NCI-H1092 (cell line): ENCODE measurements at places on chromosomes 7 and 10.
A peak's percentile ranks its signal among the peaks of the same experiment; 100 is the strongest.

DNA sequence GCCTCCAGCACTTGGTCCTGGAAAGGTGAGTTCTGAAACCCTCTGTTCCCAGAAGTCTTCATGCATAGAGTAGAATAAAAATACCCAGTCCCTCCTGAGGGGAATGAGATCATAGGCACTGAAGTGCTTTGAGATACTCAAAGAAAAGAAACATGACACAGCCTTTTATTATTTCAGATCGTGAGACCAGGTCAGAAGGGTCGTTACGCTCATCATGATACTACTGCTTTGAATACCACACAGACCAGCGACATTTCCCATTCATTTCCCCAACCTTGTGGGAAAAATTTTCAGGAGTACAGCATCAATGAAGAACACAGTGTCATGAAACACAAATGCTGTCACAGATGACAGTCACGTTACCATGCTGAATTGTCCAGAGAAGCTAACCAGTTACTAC lies 15.0 kb downstream of the CLRN3 start:
- no peak for DNase-seq

DNA sequence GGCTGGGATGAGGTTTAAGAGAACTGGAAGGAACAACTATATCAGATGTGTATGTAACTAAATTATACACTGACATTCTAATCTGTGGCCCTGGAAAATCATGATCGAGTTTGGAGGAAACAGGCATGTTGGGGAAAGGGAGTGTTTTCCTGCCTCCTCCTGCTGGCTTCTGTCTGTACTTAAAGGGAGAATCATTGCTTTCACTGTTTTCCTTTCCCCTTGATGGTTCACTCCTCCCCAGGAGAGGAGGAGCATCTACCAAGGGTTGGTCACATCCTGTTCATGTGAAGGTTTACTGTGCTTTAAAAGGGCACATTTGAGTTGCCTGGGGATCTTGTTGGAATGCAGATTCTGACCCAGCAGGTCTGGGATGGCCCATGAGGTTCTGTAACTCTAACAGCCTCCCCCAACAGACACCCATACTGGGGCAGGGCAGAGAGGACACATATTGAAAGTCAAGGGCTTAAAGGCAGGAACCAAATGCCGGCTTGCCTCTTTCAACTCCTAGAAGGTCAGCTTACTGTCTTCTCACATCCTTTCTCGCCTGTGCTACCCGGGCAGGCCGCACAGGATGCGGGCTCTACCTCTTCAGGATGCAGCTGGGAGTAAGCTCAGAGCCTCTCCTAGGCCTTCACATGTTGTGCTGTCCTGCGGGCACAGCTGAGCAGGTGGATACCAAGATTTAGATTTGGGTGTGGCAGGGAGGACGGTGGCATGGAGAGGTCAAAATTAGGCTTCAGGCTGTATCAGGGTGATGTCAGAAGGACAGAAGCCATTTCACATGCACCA lies 694.8 kb downstream of the KCNMA1 start:
- DNase-seq = no peak

DNA sequence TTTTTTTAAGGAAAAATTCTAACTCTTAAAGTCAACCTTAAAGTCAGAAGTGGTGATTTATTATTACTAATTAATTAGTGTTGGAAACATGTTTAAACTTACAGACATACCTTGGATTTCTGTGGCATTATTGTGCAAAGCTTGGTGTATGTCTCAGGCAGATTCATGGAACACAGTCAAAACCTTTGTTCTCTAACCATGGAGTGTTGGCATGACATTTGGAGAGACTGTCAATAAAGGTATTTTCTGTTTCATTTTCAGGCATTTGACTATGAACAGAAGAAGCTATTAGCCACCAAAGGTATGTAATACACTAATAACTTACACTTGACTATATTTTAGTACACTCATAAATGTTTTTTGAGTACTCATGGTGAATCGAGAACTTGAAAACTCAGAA lies 293.7 kb downstream of the BICC1 start:
- no peak for DNase-seq

DNA sequence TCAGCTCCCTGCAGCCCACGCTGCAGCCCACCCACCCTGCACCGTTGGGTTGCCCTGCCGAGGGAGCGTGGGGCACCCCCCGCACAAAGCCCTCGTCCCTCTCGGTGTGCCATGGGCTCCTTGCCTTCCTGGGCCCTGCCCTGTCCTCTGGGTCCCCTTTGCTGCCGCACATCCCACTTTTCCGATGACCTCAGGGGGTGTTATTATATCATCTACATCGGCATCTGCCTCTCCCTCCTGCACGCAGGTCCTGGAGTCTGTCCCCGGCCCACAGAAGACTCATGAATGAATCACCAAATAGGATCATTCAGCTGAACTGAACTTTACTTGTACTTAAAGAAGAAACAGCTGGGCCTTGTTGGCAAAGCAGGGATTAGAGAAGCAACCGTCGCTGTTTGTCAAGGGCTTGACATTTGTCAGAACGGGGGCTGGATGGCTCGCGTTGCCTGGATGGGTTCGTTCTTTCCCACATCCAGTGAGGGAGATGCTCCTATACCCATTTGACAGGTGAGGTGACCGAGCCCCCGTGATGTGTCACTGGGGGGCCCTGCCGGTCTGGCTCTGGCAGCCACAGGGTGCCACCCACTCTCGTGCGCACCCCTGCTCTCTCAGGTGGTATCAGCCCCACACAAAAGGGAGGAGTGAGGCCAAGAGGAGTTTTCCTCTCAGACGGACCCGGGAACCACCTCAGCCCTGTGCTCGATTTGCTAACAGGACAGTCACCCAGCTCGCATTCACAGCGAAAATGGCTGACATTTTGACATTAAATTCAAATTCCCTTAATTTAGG lies 58.6 kb upstream of the EBF3 start:
- no peak for DNase-seq

DNA sequence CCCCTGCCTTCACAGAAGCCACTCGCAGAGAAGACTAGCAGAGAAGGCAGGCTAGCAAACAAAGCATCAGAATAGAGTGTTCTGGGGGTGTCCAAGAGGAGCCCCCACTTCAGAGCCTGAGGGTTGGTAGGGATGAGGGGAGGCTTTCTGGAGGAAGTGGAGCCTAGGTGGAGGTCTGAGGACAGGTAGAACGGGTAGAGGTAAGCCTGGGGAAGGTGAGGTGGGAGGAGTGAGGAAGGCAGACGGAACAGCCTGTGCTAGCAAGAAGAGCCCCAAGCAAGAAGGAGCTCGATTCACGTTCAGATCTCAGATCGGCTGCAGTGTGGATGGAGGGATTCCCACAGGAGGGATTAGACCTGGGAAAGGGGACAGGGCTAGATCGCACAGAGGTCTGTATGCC lies 66.0 kb upstream of the DUSP5 start:
- DNase-seq = no peak

- no peak for DNase-seq
Observed at GRCh38 chr7:21656081-21656480, 113.2 kb downstream of the DNAH11 start.

DNA sequence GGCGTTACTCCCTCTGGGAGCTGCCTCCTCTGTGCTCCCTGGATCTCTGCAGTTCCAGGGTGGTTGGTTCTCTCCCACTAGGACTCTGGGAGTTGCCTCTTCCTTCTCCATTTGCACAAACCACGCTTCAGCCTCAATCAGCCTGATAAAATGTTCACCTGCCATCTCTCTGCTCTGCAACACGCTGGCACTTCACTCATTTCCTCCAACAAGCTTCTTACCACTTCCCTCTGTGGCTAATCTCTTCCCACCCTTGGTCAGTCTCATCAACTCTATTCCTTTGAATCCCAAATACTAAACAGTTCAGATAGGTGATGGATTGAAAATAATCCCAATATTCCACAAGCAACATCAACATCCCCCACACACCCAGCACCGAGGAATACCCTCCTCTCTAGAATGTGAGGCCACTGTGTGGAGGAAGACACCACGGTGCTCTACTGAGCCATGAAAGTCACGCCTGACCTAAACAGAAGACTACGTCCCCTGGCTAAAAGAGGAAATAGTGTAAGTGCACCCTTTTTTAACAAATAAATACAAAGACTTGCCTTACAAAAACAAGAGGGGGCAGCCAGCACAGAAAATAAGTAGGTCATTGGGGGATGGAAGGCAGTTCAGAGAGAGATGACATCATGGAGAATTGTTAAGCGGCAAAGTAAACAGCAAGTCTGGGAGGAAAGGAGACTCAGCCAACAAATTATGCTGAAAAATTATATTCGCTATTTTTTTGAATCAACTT lies 1.9 kb upstream of the FAM170B start:
- DNase-seq = no peak

GRCh38 chr10:112778579-112778978 lies 171.5 kb upstream of the TCF7L2 start:
- no peak for DNase-seq

- DNase-seq = no peak
Observed at GRCh38 chr7:78769481-78770101, 683.9 kb downstream of the MAGI2 start.

GRCh38 chr7:158029509-158029908 lies 558.1 kb downstream of the PTPRN2 start:
- no peak for DNase-seq

- no peak for DNase-seq
Observed at GRCh38 chr7:112782498-112782897, 7.7 kb downstream of the TMEM168 start.

GRCh38 chr10:78173360-78174015 lies 139.8 kb downstream of the RPS24 start:
- no peak for DNase-seq

DNA sequence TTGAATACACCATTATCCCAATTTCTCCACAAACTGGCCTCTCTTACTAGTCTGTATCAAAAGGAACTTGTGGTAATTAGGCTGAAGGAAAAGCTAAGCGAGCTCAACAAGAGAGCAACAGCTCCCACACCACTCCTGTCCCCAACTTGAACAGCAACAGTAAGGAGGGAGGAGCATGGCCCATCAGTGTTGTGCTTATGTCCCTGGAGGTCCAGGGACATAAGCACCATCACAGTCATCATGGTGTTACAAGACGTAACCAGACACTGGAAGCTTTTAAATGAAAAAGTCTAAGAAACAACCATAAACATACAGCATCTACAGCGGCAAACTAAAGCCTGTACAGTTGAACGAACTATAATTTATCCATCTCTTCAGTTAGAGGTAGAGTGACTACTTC lies 989 bp downstream of the ERLIN1 start:
- DNase-seq = no peak

GRCh38 chr10:3774814-3775695 lies 10.0 kb downstream of the KLF6 start:
- no peak for DNase-seq

GRCh38 chr10:18829259-18829658 lies 170.0 kb downstream of the ARL5B start:
- no peak for DNase-seq

DNA sequence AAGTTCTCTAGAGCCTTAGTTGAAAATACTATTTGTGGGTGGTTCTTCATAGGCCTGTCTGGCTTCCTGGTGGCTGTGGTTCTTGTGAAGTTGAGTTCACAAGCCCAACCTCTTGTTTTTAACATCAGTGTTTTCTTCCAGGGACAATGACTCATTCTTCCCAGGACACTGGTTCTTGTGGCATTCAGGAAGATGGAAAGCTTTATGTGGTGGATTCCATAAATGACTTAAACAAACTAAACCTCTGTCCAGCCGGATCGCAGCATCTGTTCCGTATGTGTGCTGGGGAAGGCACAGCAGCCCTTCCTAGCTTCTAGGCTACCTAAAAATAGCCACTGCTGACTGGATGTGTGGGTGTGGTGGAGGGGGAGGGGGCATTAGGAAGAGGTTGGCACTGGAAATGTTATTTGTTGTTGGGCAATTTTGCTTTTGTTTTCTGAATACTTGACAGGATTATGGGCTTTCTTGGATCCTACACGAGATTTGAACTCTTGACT lies 3.9 kb downstream of the LSMEM1 start:
- no peak for DNase-seq

- DNase-seq = no peak
Observed at GRCh38 chr7:45680776-45681175, 106.6 kb downstream of the ADCY1 start.

GRCh38 chr7:122887198-122887597 lies 938 bp upstream of the CADPS2 start:
- DNase-seq = peak; percentile 77

- DNase-seq = no peak
Observed at GRCh38 chr7:112843151-112843550, 53.0 kb upstream of the TMEM168 start.

DNA sequence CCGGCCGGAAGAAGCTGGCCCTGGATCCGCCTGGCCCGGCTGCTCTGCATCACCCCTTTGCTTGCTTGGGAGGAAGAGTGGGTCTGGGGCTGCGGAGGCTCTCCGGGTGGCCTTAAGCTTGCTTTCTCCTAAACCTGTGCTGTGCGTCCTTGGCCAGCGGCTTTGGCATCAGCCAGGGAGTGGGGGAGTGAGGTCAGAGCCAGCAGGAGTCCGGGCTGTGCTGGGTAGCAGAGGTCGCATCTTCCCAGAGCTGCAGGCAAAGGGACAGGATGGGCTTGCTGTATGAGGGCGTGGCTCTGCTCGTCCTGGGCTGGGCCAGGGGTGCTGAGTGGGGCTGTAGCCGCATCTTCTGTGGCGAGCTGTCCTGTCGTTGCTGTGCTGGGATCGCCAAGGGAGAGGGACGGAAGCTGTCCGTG lies 21.1 kb downstream of the BNIP3 start:
- no peak for DNase-seq

- no peak for DNase-seq
Observed at GRCh38 chr7:34840176-34840785, 182.3 kb downstream of the NPSR1 start.

DNA sequence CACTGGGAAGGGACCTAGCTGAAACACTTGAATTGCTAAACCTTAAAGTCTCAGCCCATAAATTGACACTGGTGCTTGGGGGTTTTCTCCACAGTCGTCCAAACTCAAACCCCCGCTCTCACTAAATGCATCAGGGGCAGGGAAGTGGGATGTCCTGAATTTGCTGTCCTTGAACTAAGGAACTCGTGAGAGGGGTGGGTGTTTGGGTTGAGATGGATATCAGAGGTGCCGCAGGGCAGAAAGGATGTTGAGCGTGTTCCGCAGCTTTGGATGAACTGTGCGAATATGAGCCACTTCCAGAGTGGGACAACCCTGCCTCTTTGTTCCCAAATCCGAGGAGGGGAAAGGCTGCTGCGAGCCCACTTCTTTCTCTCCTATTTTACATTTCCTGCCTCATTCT lies 90.3 kb upstream of the LYZL2 start:
- no peak for DNase-seq

- no peak for DNase-seq
Observed at GRCh38 chr7:115933471-115933870, 97.1 kb downstream of the TFEC start.

DNA sequence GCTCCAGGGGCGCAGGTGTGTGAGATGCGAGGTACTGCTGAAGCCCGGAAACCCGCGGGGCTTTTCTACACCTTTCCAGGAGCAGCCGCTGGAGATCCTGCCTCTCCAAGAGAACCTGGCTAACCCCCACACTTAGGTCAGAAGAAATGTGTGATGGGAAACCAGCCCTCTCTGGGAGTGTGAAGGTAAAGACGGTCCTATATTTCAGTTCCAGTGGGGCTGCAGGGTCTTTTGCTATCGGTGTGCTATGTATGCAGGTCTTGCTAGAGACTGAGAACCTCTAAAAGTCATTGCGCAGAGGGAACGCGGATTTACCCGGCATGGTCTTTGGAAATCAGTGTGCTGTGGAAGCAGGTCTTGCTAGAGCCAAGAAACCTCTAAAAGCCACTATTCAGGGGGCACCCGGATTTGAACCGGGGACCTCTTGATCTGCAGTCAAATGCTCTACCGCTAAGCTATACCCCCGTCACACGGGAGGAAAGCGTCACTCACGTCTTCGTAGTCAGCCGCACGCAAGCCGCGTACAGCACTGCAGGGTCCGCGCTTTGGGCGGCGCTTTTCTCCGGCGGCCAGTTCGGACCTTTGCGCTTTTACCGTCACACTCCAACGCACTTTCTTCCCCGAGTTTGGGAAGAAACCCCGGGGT lies 46.0 kb downstream of the ZNF777 start:
- no peak for DNase-seq
